ENCODE measurements at places on chromosomes 5 and 9. TPM values are rescaled to one million over a fixed set of nuclear protein-coding genes. Genes with fewer than 3 reads are reported as not detected.

DNA sequence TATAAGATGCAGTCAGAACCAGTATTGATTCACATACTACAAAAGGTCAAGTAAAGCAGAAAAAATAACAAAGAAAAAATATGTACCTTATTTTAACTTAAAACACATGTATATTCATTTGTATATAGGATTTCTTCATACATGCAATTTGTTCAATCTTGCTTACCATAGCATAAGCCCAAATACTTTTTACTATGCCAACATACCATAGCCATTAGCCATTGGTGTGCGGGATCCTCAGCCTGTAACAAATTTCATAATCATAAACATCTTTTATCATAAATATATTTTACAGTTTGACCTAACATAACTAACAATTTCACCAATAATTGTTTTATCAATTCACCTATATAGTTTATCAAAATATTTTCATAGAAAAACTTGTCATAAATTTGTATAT, 51.1 kb downstream of the MPDZ start:
- DNase-seq = no peak

Gene PCDHA9
- not detected for polyA plus RNA-seq

DNA sequence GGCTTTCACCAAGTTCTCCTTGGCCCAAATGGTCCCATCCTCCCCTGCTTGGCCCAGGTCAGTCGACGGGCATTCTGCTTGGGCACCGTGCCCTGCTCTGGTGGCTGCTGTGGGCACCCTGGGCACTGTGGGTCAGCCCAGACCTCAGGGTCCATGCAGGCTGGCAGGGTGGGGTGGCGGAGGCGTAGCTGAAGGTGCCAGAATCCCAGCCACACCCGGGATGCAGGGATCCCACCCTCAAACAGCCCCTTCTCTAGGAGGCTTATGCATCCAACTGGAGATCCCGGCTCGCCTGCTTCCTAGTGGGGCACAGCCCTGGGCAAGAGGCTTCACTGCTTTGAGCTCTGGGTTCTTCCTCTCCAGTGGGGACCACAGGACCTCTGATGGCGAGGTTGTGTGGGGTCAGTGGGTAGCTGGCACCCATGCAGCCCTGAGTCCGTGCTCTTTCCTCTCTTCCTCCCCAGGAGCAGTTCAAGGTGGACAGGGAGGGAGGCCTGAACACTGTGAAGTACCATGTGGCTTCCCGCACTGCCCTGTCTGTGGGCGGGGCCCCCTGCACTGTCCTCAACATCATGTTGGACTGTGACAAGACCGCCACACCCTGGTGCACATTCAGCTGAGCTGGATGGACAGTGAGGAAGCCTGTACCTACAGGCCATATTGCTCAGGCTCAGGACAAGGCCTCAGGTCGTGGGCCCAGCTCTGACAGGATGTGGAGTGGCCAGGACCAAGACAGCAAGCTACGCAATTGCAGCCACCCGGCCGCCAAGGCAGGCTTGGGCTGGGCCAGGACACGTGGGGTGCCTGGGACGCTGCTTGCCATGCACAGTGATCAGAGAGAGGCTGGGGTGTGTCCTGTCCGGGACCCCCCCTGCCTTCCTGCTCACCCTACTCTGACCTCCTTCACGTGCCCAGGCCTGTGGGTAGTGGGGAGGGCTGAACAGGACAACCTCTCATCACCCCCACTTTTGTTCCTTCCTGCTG, 9.4 kb downstream of the B4GALT7 start:
- no peak for DNase-seq

DNA sequence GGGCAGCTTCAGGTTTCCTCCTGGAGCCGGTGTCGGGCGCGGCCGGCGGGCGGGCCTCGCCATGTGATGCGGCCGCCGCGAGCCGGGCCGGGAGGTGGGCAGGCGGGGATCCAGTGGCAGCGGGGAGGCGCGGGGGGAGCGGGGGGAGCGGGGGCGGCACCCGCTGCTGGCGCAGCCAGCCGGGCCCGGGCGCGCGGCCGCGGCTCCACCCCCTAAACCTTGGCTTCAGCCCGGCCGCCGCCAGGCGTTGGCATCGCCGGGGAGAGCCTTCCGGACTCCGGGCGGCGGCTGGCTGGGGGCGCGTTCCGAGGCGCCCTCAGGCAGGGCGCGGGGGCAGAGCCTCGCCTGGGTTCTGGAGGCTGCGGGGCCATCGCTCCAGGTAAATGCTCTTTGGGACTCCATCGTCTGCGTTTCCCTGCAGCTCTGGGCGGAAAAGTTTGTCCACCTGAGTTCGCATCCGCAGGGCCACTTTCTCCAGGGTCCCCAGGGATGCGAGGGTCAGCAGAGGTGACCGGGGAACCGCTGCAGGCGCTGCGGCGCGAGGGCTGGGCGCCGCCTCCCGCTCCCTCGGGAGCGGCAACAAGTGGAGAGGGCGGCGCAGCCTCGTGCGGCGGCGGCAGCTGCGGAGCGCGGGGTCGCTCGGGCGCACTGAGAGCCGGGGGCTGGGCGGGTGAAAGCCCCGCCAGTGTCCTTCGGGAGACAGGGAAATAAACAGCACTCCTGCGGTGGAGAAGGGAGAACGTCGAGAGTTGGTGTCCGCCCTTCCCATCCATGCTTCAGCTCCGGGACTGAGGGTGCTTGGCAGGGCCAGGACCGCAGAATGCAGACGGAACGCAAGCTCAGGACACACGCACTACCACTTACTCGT, at the start of gene ARHGEF28:
TSS of gene ARHGEF28 (plus strand) at position 253 of the 868 bp plus-strand sequence. CDS start 58,656 bp downstream, outside the sequence.
- DNase-seq = no peak

- no peak for DNase-seq
Measured at GRCh38 chr9:81980568-81980967, 8.0 kb upstream of the SPATA31D1 start.

DNA sequence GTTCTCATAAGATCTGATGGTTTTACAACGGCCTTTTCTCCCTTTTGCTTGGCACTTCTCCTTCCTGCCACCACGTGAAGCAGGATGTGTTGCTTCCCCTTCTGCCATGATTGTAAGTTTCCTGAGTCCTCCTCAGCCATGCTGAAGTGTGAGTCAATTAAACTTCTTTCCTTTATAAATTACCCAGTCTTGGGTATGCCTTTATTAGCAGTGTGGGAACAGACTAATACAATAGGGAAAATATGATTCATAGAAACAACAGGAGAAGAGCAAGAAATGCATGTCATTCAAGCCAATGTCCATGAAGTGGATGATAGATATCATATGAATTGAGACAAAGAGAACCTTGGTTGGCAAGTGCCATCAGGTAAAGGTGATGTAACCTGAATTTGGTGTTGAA, 128.3 kb upstream of the HAPLN1 start:
- no peak for DNase-seq

DNA sequence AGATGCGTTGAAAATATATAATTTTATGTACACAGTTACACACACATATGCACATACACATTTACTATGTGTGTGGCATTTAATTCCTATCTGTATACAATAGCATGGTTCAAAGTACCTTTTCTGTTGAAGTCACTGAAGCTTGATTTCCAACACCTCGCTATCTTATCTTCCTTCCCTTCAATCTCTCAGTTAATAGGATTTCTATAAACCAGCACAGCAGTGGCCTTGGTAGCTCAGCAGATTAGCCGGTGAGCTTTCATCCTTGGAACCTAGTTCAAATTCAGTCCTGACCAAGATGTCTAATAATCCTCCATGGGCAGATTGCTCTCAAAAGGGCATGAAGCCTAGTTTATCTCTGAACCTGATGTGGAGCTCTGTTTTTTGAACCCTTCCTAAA, 2389.5 kb downstream of the MAT2B start:
- no peak for DNase-seq

Measured in naive B cell (primary cell).